Activated CD4-positive, alpha-beta memory T cell treated with anti-CD3 and anti-CD28 coated beads for 36 hours (primary cell): ENCODE measurements at places on chromosomes 2 and 18. TPM values are rescaled to one million over a fixed set of nuclear protein-coding genes. Genes with fewer than 3 reads are reported as not detected.

DNA sequence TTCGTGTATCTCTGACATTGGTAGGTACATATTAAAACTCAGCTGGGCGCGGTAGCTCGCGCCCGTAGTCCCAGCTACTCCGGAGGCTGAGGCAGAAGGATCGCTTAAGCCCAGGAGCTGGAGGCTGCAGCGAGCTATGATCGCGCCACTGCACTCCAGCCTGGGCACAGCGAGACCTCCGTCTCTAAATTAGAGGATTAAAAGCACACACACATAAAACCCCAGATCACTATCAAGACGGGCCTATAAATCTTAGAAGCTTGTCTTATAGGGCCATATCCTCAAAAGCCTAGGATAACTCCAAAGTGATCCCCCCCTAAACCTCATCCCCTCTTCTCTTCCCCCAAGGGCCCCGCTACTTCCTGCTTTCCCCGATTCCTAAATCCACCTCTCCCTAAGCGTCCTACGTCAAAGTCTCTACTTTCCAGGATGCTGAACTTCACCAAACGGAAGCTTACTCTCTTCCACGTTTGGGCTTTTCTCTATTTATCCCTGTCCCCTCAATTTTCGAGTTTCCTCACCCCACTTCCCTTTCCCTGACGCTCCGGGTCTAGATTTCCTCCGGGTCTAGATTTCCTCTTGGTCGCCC is 707 bp downstream of the KRCC1 start:
- DNase-seq = no peak

GRCh38 chr18:63199743-63200241 is 119.8 kb downstream of the BCL2 start:
- DNase-seq = peak; percentile 59

- no peak for DNase-seq
Measured at GRCh38 chr2:223566396-223566795, 35.8 kb downstream of the SCG2 start.

ALPP gene
- not detected for total RNA-seq
